Stimulated activated CD4-positive, alpha-beta T cell treated with anti-CD3 and anti-CD28 coated beads, Interleukin-15, amount 100 ng/mL, for 48 hours (primary cell): ENCODE measurements at places on chromosomes 7 and 10.

DNA sequence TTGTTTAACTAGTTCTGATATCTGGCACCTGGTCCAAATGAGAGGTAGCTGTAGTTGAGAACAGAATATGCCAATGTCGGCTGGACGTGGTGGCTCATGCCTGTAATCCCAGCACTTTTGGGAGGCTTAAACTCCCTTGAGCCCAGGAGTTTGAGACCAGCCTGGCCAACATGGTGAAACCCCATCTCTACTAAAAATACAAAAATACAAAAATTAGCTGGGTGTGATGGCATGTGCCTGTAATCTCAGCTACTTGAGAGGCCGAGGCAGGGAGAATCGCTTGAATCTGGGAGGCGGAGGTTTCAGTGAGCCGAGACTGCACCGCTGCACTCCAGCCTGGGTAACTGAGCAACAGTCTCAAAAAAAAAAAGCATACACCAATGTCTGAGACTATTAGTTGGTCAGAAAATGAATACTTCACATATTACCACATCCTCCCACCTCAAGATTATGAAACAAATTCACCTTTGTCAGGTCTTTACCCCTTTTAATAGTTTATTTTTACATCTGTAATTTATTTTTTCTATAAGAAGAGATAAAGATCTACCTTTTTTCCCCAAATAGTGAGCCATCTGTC is 38.8 kb downstream of the EPC1 start:
- no peak for DNase-seq

- DNase-seq, result no peak
Observed at GRCh38 chr7:94642838-94643653, 12.9 kb downstream of the SGCE start.

GRCh38 chr7:149869867-149870266 is 3.9 kb upstream of the ATP6V0E2 start:
- DNase-seq, result no peak

- DNase-seq, result no peak
Observed at GRCh38 chr7:127393368-127394058, 1.0 kb upstream of the ZNF800 start.

DNA sequence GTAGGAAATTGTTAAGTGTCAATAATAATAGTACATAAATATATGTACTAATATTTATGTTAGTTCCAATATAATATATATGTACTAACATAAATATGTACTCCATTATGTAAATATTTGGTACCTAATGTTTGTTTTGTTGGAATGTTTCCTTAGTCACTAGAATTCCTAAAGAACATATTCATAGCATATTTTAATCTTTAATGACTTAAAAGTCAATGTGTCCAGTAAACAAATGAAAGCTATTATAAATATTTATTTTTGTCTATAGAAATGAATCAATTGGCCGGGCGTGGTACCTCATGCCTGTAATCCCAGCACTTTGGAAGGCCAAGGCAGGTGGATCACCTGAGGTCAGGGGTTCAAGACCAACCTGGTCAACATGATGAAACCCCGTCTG is 153.6 kb downstream of the GPR158 start:
- no peak for DNase-seq

GRCh38 chr10:5355594-5356301 is 9.0 kb upstream of the UCN3 start:
- DNase-seq, result no peak
